ENCODE measurements at places on chromosomes 1 and 21.

DNA sequence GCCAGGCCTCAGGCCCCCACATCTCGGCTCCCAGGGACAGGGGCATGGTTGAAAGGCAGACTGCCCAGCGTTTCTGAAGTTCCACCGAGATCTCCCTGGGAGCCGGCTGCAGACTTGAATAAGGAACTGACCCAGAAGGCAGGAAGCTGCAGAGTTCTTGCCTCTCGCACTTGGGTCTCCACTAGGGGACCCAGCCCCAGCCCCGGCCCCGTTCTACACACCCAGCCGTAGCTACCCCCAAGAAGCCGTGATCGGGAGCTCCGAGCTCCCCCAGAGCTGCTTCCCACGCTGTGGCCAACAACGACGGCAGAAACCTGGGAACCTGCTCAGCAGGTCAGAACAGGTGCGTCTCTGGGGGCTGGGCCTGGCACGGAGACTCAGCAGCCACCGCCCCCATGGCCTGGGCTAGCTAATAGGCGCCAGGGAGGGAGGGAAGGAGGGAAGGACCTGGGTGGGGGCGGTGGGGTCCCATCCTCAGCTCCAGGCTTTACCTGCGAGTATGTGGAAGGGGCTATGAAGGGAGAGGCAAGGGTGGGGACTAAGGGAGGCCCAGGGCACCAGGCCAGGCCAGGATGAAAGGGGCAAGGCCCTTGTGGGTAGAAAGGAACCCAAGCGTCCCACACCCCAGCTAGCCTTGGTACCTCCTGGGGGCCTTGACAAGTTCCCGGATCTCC lies at the start of gene NECTIN4:
Gene NECTIN4 (minus strand): TSS at position 308 of the 674 bp plus-strand sequence. CDS start 262 bp downstream, at position 46.
- no peak for DNase-seq

- DNase-seq, result no peak
Measured at GRCh38 chr1:163130225-163130856, 61.2 kb downstream of the RGS4 start.

DNA sequence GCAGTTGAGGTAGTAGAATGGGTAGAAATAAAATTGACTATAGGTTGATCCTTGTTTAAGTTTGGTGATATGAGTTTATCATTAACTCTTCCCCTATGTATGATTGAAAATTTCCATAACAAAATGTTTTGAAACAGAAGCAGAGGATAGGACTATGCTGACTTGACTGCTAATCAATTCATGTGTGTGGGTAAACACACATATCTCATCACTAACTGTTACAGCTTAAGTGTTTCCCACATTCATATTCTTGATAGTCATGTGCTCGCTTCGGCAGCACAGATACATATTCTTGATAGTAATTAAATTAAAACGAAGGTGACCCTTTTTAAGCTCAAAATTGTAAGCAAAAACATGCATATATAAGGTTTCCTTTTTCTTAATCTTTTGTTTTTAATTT lies 68.2 kb upstream of the SAMSN1 start:
- no peak for DNase-seq

GRCh38 chr1:115969509-115969908 lies 6.8 kb upstream of the SLC22A15 start:
- no peak for DNase-seq

GRCh38 chr21:44071359-44072104 lies 35.7 kb upstream of the PWP2 start:
- no peak for DNase-seq

- DNase-seq, result no peak
Measured at GRCh38 chr1:157725221-157725577, 24.6 kb upstream of the FCRL3 start.

DNA sequence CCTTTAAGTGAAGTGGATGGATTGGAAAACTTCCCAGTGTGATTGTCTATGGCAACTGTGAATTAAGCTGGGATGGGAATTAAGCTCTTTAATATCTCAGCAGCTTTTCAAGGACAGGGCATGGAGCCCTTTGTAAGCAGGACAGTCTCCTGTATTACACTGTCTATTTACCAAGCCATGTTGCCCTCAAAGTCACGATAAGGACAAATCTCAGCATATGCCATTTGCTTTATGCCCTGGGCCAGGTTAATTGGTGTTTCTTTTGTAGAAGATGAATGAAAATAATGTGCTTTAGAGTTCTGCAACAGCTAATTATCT lies 17.6 kb downstream of the UTP25 start:
- DNase-seq, result no peak

DNA sequence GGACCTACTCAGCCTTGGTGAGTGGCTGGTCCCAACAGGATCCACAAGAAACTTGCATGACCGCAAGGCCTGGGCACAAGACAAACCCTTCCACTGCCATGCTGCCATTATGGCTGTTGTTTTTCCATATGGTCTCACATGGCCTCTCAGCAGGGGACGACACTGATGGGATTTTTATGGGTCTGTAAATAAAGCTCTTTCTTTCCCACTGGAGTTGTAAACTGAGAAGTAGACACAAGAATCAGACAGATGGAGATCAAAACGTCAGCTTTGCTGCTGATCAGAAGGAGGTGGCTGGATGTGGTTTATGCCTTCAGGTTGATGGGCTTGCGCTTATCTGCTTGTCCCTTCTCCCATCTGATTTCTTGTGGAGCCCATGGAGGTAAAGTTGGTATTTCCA lies 138.1 kb upstream of the KCNJ6 start:
- no peak for DNase-seq

DNA sequence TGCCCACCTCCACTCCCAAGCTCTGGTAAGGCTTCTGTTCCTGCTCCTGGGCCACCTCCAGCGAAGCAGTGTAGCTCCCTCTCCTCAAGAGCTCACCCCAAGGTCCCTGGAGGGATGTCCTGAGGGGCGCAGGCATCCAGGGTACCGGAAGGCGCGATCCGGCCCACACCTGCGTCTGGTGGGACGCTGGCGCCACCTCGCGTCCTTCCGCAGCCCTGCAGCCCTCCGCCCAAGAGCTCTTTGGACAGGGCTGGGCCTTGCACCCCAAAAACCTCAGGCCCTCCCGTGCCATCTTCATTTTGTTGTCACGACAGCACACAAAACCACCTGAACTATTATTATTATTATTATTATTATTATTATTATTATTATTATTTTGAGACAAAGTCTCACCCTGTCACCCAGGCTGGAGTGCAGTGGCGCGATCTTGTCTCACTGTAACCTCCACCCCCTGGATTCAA lies 49.2 kb upstream of the PAX7 start:
- peak; percentile 19 for DNase-seq

GRCh38 chr1:147723691-147724323 lies 36.6 kb downstream of the GJA5 start:
- no peak for DNase-seq

GRCh38 chr1:228212415-228212965 lies 4.6 kb downstream of the OBSCN start:
- no peak for DNase-seq

- DNase-seq, result no peak
Measured at GRCh38 chr1:98496256-98496995, 165.1 kb upstream of the SNX7 start.

DNA sequence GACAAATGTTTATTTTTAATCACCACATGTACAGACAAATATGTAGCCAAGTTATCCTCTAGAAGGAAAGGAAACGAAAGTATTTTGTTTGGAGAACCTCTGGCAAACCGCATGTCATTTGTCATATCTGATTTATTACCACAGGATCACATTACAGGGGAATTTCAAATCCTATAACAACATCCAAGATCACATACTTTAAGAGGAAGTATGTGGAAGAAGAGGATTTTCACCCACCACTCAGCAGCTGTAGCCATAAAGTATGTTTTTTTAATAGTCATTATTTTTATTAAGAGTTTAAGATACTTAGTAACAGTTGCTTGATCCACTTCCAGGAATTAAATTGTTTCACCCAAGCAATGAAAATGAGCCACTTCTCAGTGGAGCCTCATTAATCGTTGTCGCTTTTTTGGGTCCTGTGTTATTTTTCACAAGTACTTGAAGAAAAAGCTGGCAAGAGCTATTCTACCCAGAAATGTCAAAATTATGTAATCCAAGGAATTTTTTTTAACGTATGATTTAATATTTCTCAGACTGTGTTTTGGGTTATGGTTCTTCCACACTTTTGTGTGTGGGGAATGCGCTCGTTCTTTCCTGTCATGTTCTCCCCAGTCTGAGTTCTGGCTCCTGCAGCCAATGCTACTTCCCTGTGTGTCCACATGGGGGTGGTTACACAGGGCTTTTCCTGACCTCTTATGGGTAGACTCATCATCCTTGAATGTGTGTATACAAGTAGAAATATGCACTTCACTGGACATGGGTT lies 6.9 kb downstream of the SERTAD4 start:
- DNase-seq, result no peak

GRCh38 chr1:205693421-205693991 lies 13.2 kb upstream of the SLC45A3 start:
- DNase-seq, result no peak

- DNase-seq, result peak; percentile 16
Measured at GRCh38 chr1:50348449-50349241, 74.6 kb downstream of the DMRTA2 start.

GRCh38 chr1:218249338-218250140 lies 35.6 kb upstream of the RRP15 start:
- no peak for DNase-seq

DNA sequence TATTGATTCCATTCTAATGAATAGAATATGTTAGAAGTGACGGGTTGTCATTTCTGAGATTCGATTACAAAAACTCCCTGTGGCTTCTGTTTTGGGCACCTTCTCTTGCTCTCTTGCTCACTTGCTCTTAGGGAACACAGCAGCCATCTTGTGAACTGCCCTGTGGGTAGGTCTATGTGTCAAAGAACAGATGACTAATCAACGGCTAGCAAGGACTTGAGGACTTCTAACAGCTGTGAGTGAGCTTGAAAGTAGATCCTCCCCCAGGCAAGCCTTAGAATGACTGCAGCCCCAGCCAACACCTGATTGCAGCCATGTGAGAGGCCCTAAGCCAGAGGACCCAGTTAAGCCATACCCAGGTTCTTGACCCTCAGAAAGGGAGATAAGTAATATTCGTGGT lies 49.3 kb downstream of the AZIN2 start:
- no peak for DNase-seq

- DNase-seq, result peak; percentile 45
Measured at GRCh38 chr1:19439464-19440171, 45.7 kb downstream of the CAPZB start.

GRCh38 chr1:119160866-119161265 lies 20.4 kb upstream of the WARS2 start:
- DNase-seq, result no peak

DNA sequence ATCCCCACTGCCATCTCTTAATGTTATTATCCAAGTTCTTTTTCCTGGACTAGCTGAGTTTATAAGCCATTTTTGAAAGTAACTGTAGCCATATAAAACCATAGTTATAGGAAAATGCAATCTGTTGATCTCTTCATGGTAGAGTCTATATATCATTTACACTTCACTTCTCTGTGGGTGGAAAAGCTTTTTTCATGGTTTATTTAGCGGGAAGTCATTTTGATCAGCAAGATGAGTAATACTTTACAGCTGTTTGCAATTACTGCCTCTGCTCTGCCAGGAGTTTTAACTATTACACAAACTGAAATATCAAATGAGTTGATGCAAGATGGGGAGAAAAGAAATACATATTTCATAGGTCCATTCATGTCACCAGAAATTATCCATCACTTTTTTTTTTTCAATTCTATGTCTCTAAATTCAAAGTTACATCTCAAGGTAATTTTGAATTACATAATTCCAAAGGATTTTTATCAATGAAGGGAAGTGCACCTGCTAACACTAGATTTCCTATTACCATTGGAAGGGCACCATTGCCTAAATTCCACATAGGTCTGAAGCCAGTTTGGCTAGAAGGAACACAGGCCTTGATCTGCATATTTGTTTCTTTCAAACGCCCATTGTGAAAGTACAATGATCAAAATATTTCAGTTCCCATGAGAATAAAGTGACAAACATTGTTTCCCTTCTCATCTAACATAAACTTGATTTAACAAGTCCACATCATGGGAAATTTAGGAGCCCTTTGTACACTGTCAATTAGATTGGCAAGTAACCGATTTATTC lies 296.7 kb downstream of the ZNF326 start:
- no peak for DNase-seq

Data from substantia nigra (tissue), 51 donors.